ENCODE measurements at places on chromosomes 5 and 9. TPM values are rescaled to one million over a fixed set of nuclear protein-coding genes. Genes with fewer than 3 reads are reported as not detected.

DNA sequence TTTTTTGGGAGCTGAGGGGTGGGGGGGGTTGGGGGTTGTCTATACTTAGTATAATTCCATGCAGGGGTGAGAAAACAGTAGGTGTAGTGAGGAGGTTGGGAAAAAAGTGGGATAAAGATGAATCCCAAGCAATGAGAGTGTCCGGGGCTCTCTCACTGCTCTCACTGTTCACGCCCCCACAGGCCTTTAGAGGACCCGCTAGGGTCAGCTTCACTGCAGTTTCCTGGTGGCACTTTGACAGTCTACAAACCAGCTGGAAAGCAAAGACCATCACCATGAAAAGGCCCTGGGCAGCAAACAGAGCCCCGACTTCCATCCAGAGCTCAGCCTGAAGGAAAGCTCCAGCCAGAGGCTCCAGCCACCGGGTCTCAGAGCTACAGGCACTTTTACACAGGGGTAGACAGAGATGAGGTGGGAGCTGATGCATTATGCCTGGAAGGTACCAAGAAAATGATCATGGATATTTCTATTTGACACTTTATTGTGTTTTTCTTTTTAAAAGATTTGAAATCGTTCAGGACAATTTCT is 355.1 kb downstream of the ADAMTS6 start:
- no peak for DNase-seq

- DNase-seq: no peak
Measured at GRCh38 chr9:87307848-87308247, 189.8 kb upstream of the DAPK1 start.

- DNase-seq: no peak
Measured at GRCh38 chr5:102600964-102601363, 102.2 kb upstream of the SLCO6A1 start.

DNA sequence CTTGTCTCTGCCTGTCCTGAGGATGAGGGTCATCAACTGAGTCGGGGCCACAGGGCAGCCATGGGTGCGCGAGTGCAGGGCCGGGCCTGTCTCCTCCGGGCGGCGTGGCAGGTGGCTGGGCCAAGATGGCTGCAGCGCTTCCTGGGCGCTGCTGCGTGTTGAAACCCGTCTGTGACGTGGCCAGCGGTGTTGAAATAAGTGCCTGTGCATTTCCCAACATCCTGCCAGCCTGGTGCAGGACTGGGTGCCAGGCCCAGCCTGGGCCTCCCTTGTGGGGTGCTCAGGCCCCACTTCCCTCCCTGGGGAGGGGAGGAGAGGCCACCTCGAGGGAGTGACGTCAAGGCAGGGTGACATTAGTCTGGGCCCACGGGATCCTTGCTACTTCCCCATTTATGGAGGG is 45.5 kb downstream of the RXRA start:
- DNase-seq: no peak

DNA sequence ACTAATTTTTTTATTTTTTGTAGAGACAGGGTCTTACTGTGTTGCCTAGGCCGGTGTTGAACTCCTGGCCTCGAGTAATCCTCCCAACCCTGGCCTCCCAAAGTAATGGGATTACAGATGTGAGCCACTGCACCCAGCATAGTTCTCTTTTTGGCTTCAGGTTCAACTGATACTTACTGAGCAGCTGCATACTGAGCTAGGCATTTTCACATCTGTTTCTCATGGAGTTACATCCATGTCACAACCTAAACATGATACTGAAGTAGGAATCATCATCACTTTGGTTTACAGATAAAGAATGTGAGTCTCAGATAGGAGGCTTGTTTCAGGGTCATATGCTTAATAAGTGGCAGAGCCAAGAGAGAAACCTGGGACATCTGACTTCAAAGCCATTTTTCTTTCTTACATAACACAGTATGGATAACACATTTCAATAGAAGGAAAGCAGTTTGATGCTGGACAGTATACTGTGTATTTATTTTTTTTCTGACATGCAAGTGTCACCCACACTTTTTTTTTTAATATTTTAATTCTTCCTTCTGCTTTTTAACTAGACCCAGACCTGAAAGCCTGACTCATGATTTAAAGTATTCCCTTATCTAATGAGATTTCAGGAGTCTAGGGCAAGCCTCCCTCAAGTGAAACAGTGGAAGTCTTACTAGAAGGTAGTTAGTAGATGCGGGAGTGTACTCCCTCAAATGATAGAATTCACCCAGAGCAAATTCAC is 90.8 kb downstream of the HACD4 start:
- DNase-seq: no peak

- no peak for DNase-seq
Measured at GRCh38 chr9:135416664-135417290, 62.8 kb upstream of the PPP1R26 start.

DNA sequence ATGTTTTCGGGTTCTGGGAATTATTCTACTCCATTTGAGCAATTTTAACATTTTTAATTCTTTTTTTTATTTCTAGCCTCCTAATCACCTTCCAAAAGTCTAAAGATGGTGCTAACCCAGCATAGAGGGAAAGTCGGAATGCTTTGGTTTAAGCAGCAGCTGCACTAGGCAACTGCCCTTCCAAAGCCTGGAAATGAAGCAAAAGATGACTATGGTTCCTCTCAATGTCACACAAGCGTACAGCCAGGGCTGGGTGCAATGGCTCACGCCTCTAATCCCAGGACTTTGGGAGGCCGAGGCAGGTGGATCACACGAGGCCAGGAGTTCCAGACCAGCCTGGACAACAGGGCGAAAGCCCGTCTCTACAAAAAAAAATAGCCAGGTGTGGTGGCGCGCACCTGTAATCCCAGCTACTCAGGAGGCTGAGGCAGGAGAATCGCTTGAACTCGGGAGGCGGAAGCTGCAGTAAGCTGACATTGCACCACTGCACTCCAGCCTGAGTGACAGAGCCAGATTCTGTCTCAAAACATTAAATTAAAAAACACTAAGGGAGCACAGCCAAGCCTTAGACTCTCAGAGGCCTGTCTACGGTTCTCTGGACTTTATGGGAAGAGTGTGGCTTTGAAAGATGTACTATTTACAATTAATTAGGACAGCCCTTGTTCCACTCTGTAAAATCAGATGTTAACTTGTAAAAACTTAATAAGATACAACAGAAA is 33.1 kb downstream of the ADAM19 start:
- no peak for DNase-seq

- DNase-seq: no peak
Measured at GRCh38 chr9:117084221-117084620, 330.6 kb downstream of the ASTN2 start.

NEUROG1 gene
- not detected for total RNA-seq

RFX3 gene
- total RNA-seq: 13.5 TPM
